Stimulated activated CD4-positive, alpha-beta T cell treated with anti-CD3 and anti-CD28 coated beads, Interleukin-12 subunit alpha, Interleukin-12 subunit beta, amount 100 ng/mL, for 48 hours (primary cell): ENCODE measurements at places on chromosomes 2 and 18.

DNA sequence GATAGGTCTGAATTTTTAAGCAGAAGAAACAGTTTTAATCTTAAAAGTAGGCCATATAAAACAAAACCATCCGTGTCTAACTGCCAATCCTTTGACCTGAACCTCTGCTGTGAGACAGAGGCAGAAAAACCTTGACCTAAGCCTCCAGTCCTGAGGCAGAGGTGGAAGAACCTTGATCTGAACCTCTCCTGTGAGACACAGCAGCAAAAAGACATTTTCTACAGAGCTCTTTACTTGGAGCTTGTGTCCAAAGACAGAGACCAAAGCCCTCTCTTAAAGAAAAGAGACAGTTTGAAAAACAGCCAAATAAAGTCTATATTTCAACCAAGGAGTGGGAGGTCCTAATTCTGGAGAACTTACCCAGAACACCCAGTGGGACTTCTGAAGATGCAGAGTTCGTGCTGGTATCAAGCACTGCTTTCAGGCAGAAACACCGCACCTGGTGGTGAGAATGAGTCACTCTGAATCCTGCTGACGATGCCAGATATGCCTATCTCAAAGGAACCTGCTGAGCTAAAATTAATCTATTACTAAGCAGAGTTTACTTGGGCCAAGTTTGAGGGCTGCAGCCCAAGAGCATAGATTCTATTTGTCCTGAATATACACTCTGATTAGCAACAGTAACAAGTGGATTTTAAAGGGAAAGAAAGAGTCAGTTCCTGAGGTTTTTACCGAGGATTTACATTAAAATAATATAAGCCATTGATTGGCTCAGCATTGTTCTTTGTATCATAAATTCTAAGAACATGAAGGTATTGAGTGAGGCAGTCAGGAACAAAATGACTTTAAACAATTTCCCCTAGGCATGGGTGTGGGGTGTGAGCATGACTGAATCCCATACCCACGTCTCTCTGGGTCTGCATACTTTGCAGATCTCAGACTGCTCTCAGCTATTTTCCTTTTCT lies 806.4 kb downstream of the TRIB2 start:
- DNase-seq = no peak

- peak; percentile 86 for DNase-seq
Observed at GRCh38 chr18:23452728-23453679, at the start of gene RIOK3. Gene RIOK3, plus strand, starts transcription at chr18:23453287. Its CDS starts 153 bp downstream, at chr18:23453440.

GRCh38 chr2:69623236-69623635 lies 20.3 kb downstream of the AAK1 start:
- no peak for DNase-seq

GRCh38 chr18:45164551-45164950 lies 450.7 kb upstream of the SLC14A2 start:
- DNase-seq = no peak

- no peak for DNase-seq
Observed at GRCh38 chr2:230423851-230424458, 8.0 kb downstream of the SP100 start.

DNA sequence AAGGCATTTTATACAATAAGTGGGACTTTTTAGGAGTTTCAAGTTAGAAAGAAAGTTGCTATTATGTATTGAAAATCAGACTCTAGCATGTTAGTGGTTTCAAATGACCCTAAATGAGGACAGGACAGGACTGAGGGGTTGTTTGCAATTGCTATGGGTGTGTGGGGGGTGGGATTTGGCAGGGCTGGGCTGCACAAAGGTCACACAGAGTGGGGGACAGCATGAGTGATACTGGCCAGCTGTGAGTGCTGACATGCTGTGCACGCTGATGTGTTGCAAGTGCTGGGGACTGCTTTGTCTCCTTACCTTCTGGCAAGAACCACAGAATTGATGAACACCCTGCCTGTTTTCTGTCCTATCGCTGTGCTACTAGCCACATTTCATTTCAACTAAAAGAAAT lies 29.8 kb downstream of the RNMT start:
- DNase-seq = no peak
